ENCODE measurements at places on chromosomes 5 and 9.
A peak's percentile ranks its signal among the peaks of the same experiment; 100 is the strongest.

GRCh38 chr5:67146574-67146973 lies 50.0 kb downstream of the CD180 start:
- no peak for DNase-seq

GRCh38 chr5:56426693-56427092 lies 193.6 kb upstream of the ANKRD55 start:
- DNase-seq, result no peak

GRCh38 chr9:126114409-126114760 lies 212.2 kb upstream of the MVB12B start:
- DNase-seq, result no peak

DNA sequence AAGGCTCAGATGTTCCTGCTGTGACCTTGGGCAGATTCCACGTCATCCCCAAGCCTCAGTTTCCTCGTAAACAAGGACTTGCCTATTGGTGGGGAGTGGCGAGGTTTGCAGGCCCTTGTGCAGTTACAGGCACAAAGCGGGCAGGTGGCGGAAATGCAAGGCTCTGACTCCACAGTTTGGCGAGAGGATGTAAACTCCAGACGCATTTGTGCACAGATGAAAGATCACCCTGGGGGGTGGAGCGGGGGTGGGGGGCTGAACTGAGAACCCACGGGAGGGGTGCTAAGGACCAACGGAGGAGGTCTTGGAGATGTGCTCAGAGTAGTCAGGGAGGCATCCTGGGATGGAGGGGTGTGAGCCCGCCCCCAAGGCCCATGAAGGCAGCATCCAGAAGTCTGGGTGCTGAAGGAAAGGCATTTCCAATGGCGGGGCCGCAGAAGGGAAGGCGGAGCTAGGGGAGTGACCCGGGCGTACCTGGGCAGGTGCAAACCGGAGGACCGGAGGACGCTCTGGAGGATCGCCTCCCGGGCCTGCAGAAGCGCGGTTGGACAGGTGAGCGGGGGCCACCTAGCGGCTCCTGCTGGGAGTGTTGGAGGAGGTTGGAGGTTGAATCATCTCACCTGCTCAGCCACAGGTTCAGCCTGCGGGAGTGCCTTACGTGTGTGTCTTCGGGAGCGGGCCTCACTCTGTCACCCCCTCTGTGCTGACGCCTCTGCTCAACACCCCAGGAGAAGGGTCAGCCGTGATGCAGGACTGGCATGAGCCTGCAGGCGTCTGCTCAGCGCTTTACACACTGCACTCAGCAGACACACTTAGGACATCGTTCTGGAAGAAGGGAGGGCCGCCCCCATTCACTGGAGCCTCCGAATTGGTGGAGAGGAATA lies 1.9 kb upstream of the FIBCD1 start:
- DNase-seq, result peak; percentile 96

- no peak for DNase-seq
Measured at GRCh38 chr9:35681341-35682002, 7.7 kb downstream of the CA9 start.

DNA sequence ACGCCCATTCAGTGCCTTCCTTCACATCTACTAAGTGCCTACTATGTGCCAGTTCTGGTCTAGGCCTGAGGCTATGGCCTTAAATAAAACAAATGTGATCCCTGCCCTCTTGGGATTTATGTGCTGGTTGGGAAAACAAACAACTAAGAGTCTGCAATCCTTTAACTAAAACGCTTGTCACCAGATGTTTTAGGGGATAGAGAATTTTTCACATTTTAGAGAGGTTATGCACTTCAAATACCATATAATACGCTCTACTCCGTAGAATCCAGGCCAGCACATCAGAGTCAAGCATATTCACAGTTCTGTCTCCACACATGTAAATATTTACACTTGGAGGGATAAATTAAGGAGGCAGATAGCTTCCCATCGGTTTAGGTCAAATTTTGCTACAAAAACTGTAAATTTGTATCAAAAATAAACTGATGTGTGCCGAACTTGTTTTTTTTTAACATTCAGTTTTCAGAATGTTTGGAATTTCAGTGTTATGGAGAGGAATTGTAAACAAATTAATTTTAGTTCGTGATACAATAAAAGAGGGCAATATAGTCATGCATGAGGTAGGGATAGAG lies 22.0 kb upstream of the ADRA1B start:
- DNase-seq, result no peak

DNA sequence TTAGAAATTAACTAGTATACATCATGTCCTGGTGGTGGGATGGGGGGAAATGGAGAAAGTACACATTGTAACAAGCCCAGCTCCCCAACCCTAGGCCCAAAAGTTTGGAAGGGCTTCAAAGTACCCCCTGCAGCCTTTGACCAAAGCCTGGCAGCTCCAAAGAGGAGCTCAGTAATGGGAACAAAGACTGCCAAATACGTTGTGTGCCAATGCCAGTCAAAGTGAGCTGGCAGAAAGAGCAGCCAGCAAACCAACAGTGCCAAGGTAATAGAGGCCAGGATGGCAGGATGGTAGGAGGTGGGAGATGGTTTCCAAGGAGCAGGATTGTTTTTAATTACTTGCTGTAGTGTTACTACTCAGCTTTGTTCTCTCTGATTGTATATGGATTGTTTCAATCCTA lies 248.3 kb downstream of the COX7C start:
- DNase-seq, result no peak

DNA sequence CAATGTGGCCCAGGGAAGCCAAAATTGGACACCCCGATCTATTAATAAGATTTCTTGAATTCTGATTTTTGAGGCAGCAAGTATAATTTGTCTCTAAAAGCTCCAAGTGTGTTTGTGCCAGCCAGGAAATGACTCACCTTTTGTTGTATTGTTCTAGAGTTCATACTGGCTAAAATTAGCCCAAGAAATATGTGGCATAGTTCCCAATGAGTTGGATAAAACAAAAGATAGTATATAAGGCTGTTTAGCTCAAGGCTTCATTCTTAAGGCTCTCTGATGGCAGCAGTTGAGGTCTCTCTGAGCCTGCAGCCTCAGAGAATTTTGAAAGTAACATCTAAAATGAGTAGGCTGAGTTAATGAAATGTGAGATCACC lies 21.6 kb downstream of the HMGXB3 start:
- DNase-seq, result peak; percentile 53

- no peak for DNase-seq
Measured at GRCh38 chr5:143676802-143677201, 135.2 kb upstream of the HMHB1 start.

DNA sequence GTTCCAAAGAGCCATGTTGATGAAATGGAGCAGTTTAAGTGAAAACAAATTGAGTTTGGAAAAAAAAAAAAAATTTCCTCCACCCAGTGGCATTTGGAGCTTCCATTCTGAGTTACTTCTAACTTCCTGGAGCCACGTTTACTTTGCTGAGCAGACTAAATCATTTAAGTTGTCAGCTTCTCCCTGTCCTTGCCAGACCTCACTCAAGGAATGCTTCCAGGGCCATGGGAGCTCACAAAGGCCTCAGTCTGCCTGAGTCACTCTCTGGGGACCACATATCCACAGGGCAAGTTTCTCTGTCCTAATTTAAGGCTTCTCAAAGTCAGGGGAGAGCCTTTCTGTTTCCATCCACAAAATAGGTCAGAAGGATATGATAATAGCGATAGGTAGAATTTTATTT lies 210.3 kb upstream of the TNC start:
- DNase-seq, result no peak

GRCh38 chr5:55521881-55522280 lies 12.9 kb downstream of the PLPP1 start:
- DNase-seq, result no peak

GRCh38 chr5:127577458-127577857 lies 60.0 kb downstream of the PRRC1 start:
- no peak for DNase-seq

DNA sequence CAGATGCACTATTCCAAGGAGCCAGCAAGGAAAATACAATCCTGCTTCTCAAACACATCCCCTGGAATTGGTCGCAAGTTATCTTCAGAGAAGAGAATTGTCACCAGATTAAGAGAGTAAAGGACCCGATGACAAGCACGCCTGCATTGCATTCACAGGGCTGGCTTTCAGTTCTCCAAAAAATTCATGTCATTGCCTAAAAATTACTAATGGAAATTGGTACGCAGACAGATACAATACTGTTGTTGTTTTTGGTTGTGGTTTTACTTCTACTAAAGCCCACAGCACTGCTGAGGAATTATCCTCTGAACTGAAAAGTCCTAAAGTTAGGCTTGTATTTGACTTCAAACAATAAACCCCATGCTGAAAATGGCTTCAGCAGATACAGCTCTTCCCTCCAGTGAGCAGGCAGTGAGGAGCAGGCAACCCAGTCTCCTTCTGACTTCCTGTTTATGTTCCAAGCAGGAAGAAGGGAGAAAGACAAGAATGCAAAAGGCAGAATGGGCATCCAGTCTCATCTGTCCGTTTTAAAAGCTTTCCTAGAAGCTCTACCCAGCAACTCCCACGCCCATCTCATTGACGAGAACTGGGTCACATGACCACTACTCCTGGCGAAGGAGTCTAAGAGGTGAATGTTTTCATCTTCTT lies 80.6 kb upstream of the ZNF366 start:
- no peak for DNase-seq

GRCh38 chr5:177447611-177448243 lies 1.1 kb downstream of the PRR7 start:
- peak; percentile 95 for DNase-seq

DNA sequence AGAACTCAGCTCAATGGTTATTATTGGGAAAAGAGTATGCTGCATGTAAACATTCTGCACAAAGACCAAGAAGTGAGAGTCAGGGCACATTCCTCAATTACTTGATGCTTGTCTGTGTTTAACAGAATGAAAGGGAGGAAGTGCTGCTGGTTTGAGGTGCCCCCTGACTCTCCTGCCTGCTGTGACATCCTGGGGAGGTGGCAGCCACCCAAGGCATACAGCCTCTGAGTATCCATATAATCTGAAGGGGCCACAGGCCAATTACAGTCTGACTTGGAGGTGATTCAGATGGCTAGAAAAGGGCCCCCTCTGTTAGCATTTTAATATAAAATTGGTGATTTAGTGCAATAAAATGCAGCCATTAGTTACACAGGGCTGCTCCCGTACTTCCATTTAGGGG lies 313.8 kb downstream of the ASTN2 start:
- DNase-seq, result no peak

- DNase-seq, result no peak
Measured at GRCh38 chr9:135416664-135417290, 62.8 kb upstream of the PPP1R26 start.

DNA sequence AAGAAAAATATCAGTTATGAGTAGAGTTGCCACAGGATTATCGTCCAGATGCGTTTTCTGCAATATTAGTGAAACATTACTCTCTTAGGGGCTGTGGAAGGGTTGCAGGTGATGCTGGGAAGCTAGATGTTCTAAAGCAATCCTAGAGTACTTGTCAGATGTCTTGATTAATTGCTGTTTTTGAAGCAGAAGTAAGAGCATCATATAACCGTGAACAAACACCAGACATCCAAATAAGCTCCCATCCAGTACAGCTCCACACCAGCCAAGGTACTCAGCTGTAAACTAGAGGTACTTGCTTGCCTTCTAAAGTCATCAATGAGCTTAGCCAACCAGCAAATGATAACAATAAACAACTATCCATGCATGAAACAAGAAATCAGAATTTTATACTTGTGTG lies 131.1 kb downstream of the ST8SIA4 start:
- no peak for DNase-seq

DNA sequence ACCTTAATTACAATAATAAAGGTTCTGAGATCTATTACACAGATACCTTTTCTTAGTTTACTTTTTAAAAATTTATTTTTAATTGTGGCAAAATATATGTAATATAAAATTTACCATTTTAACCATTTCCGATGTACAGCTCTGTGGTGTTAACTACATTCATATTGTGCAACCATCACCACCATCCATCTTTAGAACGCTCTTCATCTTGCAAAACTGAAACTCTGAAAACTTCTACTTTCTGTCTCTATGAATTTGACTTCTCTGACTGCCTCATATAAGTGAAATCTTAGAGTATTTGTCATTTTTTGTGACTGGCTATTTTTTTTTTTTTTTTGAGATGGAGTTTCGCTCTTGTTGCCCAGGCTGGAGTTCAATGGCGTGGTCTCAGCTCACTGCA lies 26.8 kb downstream of the WWC1 start:
- no peak for DNase-seq

DNA sequence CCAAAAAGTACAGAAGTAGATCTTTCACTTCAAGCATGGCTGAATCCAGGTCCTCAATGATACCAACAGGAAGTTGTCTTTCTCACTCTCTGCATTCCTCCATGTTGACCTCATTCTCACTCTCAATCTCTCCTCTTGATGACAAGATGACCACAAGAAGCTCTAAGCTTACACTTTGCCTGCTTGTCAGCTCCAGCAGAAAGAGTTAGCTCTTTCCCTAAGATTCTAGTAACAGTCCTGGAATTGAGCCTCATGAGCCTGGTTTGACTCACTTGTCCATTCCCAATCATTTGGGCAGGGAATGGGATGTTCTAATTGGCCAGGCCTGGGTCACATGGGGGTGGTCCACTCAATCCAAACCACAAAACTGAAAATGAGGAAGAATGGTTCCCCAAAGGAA lies 3.3 kb upstream of the CLTA start:
- DNase-seq, result peak; percentile 39

GRCh38 chr5:65663804-65664521 lies 39.1 kb downstream of the SHLD3 start:
- DNase-seq, result no peak

DNA sequence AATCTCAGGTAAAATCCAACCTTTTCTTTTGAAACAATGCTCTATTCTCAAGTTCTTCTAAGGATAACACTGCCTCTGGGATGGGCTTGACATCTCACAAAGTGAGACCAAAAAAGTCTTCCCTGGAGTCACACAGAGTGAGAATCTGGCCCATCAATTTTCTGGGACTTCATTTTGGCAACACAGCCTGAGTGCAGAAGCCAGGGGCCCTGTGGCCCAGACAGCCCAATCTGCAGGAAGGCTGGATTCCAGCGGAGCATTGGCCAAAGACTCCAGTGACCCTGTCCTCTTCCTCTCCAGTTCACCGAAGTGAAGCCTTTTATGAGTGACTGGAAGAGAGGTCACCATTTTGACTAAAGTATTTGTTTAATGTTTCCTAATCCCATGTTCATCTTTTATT lies 105.1 kb downstream of the PLK2 start:
- DNase-seq, result no peak

GRCh38 chr9:38705917-38706316 lies 14.0 kb downstream of the FAM240B start:
- DNase-seq, result no peak

- no peak for DNase-seq
Measured at GRCh38 chr5:127423173-127423798, 94.2 kb upstream of the PRRC1 start.

GRCh38 chr9:75644649-75645048 lies 245.8 kb upstream of the PCSK5 start:
- no peak for DNase-seq

GRCh38 chr9:27462846-27463245 lies 61.2 kb upstream of the IFNK start:
- no peak for DNase-seq

- DNase-seq, result no peak
Measured at GRCh38 chr9:14768405-14769229, 46.1 kb upstream of the CER1 start.

- no peak for DNase-seq
Measured at GRCh38 chr9:108133680-108134079, 644.1 kb upstream of the KLF4 start.
